ENCODE measurements at places on chromosomes 13 and 19.

DNA sequence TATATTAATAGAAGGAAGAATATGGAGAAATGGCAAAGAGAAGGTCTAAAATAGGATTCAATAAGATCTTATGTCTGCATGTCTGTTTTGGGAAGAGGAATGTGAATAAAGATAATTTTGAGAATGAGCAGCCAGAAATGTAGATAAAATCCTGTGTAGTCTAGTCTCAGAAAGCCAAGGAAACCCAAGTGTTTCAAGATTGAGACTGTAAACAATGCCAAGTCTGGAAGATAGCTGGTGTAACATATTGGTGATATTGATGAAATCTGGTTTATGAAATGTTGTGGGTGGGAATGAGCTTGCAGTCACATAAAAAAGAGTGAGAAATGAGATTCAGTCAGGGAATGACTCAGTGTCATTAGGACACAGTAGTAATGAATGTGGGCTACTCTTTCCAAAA, 1180.3 kb upstream of the PCDH20 start:
- DNase-seq, result no peak

DNA sequence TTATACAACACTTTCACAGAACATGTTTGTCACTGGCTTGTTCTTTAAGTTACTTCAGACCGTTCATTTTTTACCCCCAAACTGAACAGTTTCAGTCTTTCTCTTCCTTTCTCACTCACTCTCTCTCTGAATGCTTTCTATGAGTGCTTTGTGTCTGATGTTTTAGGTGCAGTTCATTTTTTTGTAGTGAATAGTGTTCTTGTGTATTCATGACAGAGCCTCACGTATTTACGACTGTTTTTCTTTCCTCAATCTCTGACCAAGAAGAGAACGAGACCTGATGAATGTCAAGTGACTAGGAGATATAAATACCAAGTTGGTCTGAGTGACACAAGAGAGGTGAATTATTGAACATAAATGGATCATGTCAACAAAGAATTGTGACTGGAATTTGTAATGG, 1525.0 kb upstream of the MIR17HG start:
- no peak for DNase-seq

DNA sequence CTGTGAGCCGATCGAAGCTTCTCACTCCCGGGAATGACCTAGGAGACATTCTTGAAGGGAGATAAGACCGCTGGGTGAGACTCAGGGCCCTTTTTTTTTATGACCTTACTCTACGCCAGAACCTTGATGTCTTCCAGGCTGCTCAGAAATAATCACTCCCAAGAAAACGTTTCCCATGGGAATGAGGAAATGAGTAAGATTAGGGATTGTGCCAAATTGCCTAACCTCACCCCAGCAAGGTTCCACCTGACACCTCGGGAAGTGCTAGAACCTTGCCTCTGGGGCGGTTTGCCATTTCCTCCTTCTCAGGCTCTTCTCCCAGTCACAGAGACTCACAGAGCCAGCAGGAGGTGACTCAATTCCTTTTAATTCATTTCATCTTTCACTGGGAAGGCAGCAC, 2.3 kb downstream of the SLC46A3 start:
- no peak for DNase-seq

DNA sequence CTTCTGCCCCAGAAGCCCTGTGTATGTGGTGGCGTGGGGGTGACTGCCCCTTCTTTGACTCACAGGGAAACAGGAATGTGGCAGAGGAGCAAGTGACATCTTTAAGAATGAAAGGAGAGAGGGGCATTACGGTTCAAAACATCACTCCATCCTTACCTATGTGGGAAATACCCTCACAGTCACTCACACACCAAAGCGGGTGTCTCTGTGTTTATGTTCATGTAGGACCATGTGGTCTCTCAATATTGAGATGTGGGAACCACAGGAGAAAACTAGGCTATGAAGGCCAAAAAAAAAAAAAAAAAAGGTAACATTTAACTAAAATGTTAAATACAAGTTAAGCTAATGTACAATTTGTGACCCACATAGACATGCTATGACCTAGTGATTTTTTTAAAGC, 153.6 kb upstream of the GPR12 start:
- no peak for DNase-seq

DNA sequence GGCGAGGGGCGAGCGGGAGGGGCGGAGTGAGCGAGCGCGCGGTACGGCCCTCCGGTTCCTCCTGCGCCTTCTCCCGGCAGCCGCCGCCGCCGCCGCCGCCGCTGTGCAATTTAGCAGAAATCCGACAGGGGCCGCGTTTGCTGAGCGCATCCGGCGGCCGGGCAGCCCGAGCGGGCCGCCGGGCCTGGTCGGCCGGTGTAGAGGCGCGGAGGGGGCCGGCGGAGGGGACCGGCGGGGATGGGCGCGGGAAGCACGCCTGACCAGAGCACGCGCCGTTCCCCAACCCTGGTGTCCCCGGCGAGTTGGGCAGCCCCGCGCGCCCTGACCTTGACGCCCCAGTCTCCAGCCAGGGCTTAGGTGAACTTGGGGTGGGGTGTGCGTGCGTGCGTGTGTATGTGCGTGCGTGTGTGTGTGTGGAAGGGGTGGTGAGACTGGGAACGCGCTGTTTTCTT, 144.5 kb upstream of the ZNF536 start:
- no peak for DNase-seq

- no peak for DNase-seq
Measured at GRCh38 chr13:29473166-29473565, 122.3 kb downstream of the SLC7A1 start.

GRCh38 chr13:52130641-52131040, 1.8 kb upstream of the NEK5 start:
- DNase-seq, result no peak

GRCh38 chr13:31038834-31039552, 106.5 kb downstream of the TEX26 start:
- peak; percentile 7 for DNase-seq

DNA sequence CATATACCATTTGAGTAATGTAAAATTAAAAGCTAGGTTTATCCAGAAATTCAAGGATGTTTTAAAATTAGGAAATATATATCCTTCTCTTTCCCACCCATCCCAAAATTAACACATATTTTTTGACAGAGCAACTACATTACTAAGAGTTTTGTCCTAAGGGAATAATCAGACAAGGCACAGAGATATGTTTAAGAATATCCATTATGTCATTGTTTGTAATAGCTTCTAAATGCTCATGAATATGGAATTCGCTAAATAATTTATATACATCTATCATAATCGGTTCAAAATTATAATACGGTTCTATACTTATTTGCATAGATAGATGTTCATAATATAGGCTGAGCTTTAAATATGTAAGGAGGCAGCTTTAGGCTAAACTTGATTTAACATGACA, 9.8 kb downstream of the UBL3 start:
- DNase-seq, result no peak

DNA sequence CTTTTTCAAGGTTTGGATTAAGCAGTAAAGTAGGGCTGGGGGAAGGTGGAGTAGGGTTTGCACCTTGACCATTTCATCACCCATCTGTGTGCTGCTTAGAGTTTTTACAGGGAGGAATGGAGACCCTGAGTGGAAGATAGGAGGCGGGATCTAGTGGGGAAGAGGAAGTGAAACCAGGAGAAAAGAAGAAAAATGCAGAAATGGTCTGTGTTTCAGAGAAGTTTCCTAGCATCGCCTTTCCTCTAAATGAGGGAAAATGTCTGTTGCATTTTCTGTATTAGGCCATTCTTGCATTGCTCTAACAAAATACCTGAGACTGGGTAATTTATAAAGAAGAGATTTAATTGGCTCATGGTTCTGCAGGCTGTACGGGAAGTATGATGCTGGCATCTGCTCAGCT, 64.1 kb downstream of the TPT1 start:
- DNase-seq, result no peak

DNA sequence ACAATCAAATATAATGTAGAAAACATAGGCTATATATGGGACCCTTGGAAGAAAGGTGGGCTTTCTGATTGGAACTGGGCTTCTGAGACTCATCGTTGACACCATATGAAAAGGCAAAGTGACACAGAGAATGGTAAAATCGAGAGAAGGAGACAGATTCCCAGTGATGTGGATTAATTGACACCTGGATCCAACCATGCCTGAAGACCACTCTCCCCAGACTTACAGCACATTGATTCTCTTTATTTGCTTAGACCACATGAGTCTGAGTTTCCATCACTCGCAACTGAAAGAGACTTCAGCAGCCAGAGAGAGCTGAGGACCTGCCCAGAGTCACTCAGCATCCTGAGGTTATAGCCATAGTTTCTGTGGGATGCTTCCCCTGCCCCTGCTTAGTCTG, 6.0 kb downstream of the CYP4F11 start:
- DNase-seq, result no peak

DNA sequence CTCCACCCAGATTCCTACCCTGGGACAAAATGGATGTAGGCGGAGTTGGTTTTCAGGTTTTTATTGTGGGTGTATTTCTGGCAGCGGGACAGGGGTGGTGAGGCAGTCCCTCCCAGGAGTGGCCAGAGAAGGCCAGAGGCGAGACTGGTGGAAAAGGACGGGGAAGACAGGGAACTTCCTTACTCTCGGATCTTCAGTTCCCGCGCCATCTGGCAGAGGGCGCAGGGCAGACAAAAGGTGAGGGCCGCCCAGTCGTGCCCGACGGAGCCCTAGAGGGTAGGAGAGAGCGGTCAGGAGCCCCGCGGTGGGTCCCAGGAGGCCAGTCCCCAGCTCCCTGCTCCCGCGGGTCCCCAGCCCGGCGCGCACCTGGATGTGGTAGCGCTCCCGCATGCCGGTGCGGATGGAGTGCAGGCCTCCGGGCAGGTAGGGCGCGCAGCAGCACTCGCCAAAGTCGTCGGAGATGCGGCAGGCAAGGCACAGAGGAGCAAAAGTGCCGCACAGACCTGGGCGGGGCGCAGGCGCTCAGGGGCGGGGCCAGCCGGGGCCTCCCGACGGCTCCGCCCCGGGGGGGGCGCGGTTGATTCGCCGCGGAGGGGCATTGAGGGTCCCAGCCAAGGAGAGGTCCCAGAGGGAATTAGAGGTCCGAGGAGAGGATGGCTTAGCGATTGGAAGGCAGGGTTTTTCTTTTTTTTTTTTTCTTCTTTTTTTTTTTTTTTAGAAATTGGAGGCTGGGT, 3.0 kb downstream of the CNFN start:
- DNase-seq, result peak; percentile 51

GRCh38 chr19:11322269-11323024, 17.0 kb downstream of the RAB3D start:
- no peak for DNase-seq

DNA sequence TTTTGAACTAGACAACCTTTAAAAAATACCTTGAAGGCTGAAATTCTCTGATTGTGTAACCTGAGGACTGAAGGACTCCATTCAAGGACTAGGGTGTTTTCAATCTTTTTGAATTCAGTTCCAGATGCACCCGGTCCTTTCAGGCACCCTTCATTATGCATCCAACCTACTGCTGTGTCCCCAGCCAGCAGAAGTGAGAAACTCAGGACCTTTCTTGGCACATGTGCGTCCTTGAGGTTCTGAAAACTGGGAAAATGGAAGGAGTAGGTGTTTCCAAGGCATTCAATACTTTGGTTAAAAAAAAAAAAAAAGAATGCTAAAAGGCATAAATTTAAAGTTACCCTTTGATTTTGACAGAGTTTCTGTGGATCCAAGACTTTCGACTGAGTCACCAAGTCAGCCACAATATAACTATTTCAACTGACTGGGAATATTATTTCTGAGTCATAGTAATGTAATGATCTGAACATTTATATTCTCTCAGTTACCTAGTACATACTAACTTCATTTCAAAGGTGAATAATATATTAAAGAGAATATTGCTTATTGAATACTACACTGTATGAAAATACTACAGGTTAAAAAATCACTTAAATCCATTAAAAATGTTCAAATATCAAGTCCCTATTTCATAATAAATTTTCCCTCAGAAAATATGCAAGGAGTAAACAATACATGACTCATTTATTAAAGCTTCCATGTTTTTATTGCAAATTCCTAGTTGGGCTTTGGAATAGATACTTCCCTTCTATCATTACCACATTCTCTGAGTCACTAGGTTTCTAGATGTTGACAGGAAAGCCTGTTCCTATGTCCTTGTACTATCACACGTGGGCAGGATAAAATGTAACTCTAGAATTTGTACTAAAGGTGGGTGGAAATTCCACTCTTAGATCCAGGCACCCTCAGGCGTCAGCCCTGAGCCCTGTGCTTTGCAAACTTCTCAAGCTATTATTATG, 2.4 kb upstream of the ITGBL1 start:
- DNase-seq, result no peak

DNA sequence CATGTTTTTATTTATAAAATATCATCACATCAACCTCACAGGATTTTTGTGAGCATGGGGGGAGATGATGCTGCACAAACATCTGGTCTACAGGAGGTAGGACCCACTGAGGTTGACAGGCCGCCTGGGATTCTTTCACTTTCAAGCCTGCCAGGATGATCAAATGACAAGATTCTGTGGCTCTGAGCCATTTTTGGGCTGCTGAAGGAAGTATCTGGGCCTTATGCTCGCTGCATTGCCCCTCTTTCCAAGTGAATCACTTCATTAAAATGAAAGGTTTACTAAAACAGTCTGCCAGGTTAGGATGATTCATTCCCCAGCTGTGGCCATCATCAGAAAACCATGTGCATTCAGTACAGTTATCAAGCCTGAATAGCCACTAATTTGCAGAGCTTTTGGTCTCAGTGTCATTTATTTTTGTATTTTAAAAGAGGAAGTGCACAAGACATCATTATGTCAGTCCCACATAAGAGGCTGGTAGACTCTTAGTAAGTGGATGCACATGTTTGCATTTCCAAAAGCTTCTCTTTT, 34.4 kb downstream of the STARD13 start:
- DNase-seq, result no peak

DNA sequence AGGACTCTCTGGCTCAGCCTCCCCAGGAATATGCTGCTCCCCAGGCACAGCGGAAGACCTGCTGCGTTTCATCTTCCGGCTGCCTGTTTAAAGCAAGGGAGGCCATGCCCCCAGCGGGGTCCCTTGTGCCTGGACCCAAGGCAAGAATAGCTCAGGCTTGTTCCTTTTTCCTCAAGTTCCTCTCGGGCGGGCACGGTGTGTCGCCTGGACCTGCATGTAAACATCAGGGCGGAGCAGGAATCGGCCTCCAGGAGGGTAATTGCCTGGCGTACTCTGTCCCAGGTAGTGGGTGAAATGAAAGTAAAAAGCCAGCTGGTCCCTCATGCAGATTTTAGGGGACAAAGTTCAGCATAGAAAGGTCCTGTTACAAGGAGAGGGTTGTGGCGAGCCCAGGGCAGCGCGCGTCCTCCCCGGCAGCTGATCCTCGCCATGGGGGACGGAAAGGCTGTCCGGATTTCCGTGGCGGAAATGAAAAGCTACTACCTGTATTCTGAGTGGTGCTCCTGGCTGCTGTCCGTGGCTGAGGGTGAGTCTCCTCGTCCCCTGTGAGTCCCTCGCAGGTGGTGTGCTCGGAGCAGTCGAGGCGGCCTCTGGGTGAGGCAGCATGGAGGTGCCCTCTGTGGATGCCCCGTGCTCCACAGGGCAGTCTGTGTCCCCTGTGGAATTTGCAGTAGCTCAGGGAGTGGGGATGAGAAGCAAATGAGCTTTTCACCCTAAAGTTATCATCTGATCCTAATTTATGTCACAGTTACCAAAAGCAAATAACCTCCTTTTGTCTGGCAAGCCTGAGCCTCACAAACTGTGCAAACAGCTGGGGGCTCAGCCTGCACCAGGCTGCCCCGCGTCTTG, 16.2 kb downstream of the MCF2L start:
- no peak for DNase-seq
